GM10248 (cell line): ENCODE measurements at places on chromosomes 7 and 10.

- DNase-seq: no peak
Observed at GRCh38 chr10:28963539-28964221, 286.4 kb downstream of the BAMBI start.

DNA sequence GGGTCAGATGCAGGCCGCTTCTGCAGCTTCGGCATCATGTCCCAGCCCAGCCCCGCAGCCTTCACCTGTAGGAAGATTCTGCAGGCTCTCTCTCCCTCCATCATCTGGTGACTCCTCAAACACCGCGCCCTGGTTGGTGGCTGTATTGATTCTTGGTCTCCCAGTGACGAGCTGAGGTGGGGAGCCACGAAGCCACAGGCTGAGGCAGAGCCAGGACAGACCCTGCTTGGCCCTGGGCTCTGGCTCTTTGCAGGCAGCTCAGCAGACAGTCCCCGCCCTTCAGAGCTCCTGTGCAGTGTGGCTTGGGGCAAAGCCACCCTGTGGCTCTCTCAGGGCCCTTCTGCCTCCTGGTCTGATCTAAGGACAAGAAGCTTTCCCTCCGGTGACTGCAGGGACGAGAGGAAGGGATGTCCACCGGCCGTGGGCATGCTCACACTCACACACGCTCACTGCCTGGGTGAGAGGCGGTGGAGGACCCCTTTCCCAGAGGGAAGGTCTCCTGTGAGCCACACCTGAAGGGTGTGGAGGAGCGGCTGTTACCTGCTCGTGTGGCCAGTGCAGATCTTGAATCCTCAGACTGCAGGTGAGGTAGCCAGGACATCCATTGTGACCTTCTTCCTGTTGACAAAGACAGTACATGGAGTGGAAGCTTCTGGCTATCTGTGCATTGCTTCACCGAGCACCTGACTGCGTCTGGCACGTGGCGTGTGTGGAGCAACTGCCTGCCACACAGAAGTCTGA is 79.6 kb downstream of the INPP5A start:
- no peak for DNase-seq

- DNase-seq: no peak
Observed at GRCh38 chr10:61319386-61320256, 133.6 kb downstream of the TMEM26 start.

DNA sequence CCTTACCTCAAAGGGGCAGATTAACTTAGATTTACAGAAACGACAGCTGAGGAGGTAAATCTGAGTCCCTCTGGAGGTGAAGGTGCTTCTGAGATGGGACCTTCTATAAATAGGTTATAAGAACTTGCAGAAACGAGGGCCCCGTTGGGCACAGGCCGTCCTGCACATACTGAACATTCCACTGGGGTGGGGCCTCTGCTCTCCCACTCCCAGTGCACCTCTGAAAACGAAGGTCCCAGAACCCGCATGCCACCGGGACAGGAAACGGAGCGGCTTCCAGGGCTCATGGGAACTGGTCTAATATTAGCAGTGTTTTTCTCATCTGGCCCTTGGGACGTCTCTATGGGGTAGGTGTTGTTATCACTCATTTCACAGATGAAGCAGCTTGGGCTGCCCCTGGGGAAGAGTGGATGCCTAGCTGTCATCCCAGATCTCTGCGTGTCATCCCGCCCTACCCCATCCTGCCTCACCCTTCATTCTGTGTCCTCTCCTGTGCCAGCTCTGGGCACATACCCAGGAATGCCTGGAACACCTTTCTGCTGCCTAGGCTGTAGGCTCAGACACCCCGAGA is 19.6 kb downstream of the C10orf62 start:
- DNase-seq: no peak

- no peak for DNase-seq
Observed at GRCh38 chr10:102233997-102234396, 7.3 kb downstream of the PITX3 start.

DNA sequence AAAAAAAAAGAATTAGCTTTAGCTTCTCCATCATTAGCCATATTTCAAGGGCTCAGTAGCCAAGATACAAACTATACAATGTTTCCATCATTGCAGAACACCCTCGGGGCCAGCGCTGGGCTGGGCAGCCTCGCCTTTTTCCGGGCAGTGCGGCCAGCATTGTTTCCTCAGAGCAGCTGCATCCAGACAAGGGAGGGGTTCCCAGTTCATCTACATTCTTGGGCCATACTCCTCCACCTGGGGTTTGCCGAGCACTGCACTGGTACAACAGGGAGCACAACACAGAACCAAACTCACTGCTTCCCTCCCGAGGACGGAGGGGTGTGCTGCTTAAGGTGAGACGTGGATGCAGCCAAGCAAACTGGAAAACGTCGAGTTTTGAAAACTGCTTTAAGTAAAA is 2.4 kb upstream of the PKD1L1 start:
- no peak for DNase-seq

- DNase-seq: no peak
Observed at GRCh38 chr10:132659206-132660091, 121.9 kb downstream of the INPP5A start.

DNA sequence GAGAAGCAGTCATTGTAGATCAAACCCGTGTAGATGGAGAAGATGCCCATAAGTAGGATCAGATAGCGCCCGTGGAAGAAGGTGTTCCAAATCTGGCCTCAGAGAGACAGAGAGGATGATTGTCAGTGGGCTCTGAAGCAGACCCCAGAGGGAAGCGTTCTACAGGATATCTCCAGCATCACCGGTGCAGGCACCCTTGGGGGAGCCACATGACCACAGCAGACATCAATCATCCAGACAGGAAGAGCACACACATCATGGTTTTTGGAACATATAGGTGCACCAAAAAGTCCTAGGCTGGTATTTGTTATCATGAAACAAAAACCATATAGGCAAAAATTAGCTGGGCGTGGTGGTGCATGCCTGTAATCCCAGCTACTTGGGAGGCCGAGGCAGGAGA is 44.0 kb upstream of the SVOPL start:
- no peak for DNase-seq

DNA sequence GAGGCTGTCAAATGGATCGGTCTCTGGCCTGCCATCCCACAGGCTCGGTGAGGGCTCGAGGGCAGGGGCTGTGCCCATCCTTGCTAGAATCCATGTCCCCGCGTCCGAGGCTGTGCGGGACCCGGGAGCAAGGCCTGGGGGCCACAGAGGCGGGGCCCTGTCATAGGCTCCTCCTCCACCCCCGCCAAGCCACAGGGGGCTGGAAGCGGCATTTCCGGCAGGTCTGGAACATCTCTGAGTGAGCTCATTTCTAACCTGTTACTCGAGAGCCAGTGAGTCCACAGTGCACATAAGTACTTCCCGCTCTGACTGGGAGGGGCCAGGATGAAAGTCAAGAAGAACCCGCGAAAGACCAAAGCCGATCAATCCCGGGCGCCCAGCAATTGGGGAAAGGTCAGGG is 57.6 kb downstream of the NKX6-2 start:
- DNase-seq: no peak

DNA sequence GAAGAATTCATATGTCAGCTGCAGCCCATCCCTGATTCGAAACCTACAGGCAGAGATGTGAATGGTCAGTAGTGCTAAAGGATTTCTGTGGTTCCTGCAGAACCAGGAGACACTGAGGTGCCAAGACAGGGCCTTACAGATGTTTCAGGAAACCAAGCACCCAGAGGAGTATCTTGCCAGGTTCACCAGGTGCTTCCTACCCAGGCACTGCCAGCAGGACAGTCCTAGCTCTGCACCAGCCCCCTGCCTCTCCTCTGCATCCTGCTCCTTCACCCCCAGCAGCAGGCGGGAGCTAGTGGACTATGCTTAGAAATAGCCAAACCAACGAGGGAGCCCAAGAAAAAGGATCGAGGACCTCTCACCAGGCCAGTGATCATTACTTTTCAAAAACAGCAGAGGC is 4.2 kb upstream of the IKZF1 start:
- no peak for DNase-seq

DNA sequence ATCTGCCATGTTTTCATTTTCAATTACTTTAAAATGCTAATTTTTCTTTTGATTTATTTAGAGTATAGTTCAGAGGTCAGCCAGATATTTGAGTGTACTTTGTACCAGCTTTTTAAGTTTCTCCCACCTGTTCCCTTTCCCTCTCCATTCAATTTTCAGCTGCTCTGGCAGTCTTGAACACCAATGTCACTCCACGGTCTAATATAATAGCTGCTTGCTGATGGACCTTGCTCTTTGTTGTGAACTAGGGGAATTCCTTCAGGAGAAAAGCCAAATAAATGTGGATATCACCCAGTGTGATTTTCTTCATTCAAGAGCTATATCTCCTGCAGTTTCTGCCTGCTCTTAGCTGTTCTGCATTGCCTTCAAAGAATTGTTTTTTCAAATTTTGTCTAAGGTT is 3.9 kb upstream of the HPS1 start:
- DNase-seq: no peak

DNA sequence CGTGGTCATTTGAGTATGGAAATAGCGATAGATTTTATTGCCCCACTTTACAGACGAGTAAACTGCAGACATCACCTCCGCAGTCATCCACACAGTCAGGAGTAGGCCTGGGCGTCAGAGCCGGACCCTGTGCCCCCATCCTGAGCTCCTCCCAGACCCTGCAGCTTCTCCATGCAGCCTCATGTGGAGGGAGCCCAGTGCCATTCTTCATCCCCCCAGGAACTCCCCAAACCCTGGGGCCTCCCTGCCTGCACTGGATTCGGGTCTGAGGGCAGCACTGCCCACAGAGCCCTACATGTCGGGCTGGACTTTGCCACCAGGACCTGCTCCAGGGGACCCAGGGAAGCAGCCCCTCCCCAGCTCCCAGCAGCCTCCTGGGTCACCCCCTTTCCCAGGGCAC is 100.8 kb downstream of the MKI67 start:
- no peak for DNase-seq

GRCh38 chr10:30348378-30348776 is 701 bp downstream of the MTPAP start:
- DNase-seq: no peak

- no peak for DNase-seq
Observed at GRCh38 chr7:152081088-152081487, 55.6 kb downstream of the GALNT11 start.

DNA sequence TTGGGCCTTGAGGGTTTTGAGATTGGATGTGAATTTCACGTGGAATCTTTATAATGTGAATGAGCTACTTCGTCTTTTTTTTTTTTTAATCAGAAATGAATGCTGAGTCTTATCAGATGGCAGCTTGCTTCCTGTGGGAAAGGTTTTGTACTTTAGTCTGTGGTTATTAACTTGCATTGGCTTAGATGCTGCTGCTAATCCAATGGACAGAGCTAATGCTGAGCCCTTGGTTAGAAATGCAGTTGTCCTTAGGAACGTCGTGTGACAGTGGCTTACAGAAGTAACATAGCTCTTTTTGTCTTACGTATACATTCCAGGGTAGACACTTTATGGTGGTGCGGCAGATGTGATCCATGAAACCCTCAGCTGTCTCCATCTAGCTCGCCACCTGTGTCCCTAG is 32.8 kb downstream of the ADCY1 start:
- no peak for DNase-seq

- DNase-seq: no peak
Observed at GRCh38 chr10:86232644-86233043, 134.0 kb downstream of the GRID1 start.

GRCh38 chr10:97718659-97719142 is 5.2 kb downstream of the MARVELD1 start:
- no peak for DNase-seq

DNA sequence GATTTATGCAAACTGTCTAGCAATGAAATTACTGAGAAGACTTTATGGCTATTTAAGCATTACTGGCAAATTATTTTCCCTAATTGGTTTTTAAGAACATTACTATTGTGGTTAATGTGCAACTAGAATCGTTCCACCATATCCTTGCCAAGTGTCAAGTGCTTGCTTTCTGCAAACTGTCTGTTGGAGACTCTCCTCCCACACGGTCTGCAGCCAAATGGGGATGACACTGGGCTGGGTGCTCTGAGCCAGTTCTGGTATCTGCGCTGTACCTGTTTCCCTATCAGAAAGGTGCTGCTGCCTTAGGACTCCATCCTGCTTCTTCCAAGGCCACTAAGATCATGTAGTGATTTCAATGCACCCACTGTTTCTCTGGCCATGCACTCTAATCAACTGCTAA is 110.4 kb downstream of the RAMP3 start:
- DNase-seq: no peak

DNA sequence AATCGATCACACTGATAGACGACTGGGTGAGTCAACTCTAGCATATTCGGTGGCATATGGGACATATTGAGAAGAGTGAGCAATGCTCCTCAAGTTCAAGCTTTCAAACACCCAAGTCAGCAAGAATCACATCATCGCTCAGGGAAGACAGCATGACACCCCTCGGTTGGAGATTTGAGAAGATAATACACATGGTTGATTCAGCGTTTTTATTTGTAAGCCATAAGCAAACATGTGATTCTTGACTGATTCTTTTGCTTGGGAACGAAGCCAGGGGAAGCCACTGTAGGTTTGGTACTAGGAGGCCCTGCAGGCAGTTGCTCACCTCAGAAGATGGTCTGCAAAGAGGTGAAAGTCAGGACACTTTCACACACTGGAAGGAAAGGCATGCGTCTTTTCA is 12.6 kb downstream of the UCMA start:
- no peak for DNase-seq

GRCh38 chr7:135386776-135387175 is 123.1 kb downstream of the CNOT4 start:
- DNase-seq: no peak

- DNase-seq: no peak
Observed at GRCh38 chr7:130674456-130674855, 5.9 kb upstream of the COPG2 start.

- no peak for DNase-seq
Observed at GRCh38 chr7:22665923-22666322, 61.1 kb upstream of the IL6 start.

DNA sequence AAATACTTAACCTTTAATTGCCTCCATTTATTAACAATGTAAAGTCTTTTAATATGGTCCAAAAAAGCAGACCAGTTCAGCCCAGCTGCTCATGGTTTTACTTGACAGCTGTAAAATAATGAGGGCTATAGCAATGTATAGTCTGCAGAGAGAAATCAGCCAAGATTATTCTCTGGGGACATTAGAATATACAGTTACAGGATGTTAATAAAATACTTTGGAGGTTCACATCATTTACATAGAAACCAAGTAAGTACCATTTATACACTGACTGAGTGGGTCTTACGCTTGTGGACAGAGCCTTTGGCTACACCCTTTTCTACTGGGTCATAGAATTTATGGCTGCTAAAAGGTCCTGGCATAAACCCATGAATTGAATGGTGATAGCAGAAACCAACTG is 340.7 kb upstream of the CELF2 start:
- DNase-seq: no peak

DNA sequence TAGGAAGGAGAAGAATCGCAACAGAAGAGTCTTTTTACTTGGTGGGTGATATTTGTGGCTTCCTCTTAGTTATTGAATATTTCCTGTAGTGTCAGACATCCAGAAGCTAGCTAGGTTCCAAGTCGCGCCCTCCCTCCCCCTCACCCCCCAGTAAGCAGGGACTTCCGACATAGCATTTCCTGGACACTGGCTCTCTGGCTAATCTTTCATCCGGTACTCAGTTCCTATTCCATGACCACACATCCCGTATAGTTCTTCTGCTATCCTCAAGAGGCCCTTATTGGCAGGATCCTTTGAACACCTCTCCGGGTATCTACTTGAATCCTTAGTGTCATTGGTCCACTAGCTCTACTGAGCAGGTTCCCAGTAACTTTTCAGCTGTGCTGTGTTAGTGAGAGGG is 167.8 kb downstream of the HDAC9 start:
- no peak for DNase-seq

GRCh38 chr7:96300986-96301385 is 20.9 kb downstream of the SLC25A13 start:
- DNase-seq: no peak
